Mesothelial cell of epicardium (in vitro differentiated cells): ENCODE measurements at places on chromosomes 2 and 18.

DNA sequence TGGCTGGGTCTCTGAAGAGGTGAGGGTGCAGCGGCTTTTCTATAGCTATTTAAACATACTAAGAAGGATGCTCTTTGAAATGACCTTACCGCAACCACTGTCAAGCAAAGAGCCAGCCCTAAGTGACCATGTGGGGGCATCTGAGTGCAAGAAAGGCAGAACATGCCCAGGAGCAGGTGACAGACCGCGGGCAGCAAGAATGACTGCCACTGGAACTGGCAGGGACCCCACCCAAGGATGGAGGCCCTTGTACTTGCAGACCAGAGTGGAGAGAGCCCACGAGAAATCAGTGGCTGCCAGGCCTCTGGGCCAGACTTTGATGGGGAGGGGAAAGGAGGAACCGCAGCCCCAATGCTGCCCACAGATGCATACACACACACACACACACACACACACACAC lies 33.1 kb downstream of the DNMT3A start:
- H3K4me3 ChIP-seq, result no peak overlapping the region
- no peak overlapping the region for H3K27ac ChIP-seq
- no peak for DNase-seq
- H3K36me3 ChIP-seq, result peaks cover 8% of the 10 kb centered on the region
- peaks cover 25% of the 10 kb centered on the region for H3K4me1 ChIP-seq

DNA sequence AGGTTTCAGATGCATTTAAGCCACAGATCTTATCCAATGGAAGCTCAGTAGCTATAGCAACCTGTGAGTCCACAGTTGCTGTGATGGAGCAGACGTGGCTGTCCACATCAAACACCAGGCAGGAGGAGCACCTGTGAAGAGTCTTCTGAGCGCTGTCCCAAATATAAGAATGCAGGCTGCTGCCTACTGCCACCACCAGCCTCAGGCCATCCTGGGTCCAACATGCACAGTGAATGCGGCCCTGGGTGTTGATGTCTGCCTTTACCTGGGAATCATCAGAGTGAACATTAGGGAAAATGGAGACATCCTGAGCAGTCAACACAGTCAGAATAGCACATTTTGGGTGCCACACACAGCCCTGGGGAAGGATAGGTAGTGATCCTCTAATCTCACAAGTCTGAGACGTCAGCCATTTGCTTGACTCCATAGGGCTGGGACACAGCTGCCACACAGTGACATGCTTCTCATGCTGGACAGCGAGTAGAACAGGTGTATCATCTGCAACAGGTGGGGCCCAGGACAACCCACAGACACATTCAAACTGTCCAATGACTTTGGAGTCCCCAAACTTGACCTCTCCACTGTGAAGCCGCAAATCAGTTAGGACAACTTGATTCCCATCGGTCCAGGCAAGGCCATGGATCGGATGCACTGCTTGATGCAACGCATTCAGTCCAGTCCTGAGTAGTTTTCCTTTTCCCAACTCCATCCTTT lies 8.2 kb downstream of the WDCP start:
- peaks cover 2% of the 10 kb centered on the region for H3K4me1 ChIP-seq
- H3K27ac ChIP-seq, result no peak overlapping the region
- no peak for DNase-seq
- peaks cover 23% of the 10 kb centered on the region for H3K36me3 ChIP-seq
- no peaks in the 10 kb centered on the region for H3K27me3 ChIP-seq
- no peak overlapping the region for H3K4me3 ChIP-seq

DNA sequence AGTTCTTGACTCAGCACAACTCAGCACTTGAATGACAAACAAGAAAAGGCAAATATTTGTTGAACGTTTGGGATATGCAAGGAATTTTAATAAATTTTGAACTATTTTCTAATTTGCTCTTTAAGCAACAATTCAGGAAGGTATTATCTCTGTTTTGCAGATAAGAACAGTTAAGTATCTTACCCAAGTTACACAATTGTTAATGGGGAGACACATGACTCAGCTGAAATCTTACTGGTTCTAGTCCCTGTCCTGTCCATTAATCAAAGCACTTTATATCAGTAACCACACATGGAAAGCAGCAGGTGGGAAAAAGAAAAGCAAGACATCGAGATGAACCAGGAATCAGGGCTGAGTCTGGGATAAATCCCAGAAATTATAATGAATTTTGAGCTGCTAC lies 493.9 kb upstream of the PIK3C3 start:
- no peak for DNase-seq
- peaks cover 4% of the 10 kb centered on the region for H3K36me3 ChIP-seq
- no peak overlapping the region for H3K27ac ChIP-seq
- H3K27me3 ChIP-seq, result no peaks in the 10 kb centered on the region
- no peak overlapping the region for H3K4me3 ChIP-seq

DNA sequence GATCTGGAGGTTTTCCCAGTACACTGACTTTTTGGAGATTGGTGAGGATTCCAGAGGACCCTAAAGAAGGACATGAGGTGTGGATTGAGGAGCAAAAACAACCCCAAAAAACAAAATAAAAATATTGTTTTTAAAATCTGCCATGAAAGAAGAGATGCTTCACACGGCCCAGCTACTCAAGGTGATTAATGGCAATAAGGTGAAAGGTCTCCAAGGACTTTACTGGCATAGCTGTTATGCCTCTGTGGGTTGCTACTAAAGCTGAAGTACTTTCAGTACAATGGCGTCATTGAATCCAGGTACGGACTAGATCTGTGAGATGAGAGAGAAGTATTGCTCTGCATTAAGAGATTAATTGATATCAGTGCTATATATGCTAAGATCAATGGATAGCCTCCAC lies 606.4 kb downstream of the TDRD15 start:
- H3K27ac ChIP-seq, result no peak overlapping the region
- H3K4me3 ChIP-seq, result no peak overlapping the region
- H3K36me3 ChIP-seq, result no peaks in the 10 kb centered on the region
- no peaks in the 10 kb centered on the region for H3K4me1 ChIP-seq
- H3K27me3 ChIP-seq, result no peaks in the 10 kb centered on the region

DNA sequence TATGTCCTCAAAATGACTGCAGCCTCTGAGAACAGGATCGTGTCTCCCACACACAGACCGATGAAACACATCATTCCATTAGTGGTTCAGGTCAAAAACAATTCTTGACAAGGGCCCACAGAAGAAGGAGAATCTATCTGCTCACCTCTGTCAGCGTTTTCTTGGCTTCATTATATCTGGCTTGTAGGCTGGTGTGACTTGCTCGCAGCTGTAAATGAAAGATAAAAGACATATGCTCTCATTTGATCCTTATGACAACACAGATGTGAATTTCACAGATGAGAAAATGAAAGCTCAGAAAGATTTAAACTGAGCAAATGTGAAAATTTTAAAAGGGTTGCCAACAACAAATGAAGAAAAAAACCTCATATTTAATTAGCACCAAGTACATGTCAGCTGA lies 61.6 kb downstream of the CCDC93 start:
- H3K27ac ChIP-seq, result no peak overlapping the region
- no peaks in the 10 kb centered on the region for H3K27me3 ChIP-seq
- no peaks in the 10 kb centered on the region for H3K4me1 ChIP-seq
- DNase-seq, result no peak

GRCh38 chr2:43104763-43105162 lies 121.6 kb downstream of the ZFP36L2 start:
- DNase-seq, result no peak
- H3K36me3 ChIP-seq, result peaks cover 6% of the 10 kb centered on the region
- H3K4me1 ChIP-seq, result peaks cover 61% of the 10 kb centered on the region
- H3K4me3 ChIP-seq, result no peak overlapping the region

DNA sequence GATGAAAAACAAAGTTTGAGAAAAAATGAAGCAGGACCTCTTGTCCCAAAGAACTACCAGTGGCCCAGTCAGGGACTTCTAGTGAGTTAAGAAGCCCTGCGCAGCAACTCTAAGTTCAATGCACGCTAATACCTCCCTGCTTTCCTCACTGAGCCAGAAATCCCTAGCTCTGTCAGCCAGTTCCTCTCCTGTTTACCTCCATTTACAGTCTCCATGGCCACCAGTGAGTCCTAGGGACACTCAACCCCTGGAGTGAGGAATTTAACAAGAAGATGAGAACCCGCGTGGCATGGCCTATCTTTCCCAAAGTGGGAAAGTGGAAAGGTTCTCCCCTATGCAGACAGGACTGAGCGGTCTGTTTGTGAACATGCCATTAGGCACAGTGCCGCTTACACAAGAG lies 31.0 kb downstream of the MRPL33 start:
- DNase-seq, result no peak
- H3K27ac ChIP-seq, result no peak overlapping the region
- H3K27me3 ChIP-seq, result no peaks in the 10 kb centered on the region

GRCh38 chr2:110166266-110166665 lies 38.5 kb downstream of the NPHP1 start:
- H3K4me1 ChIP-seq, result no peaks in the 10 kb centered on the region
- H3K27me3 ChIP-seq, result no peaks in the 10 kb centered on the region
- no peak for DNase-seq

GRCh38 chr2:23636426-23636825 lies 251.4 kb downstream of the KLHL29 start:
- no peaks in the 10 kb centered on the region for H3K27me3 ChIP-seq
- peaks cover 5% of the 10 kb centered on the region for H3K36me3 ChIP-seq
- peaks cover 14% of the 10 kb centered on the region for H3K4me1 ChIP-seq
- no peak for DNase-seq
- no peak overlapping the region for H3K4me3 ChIP-seq

DNA sequence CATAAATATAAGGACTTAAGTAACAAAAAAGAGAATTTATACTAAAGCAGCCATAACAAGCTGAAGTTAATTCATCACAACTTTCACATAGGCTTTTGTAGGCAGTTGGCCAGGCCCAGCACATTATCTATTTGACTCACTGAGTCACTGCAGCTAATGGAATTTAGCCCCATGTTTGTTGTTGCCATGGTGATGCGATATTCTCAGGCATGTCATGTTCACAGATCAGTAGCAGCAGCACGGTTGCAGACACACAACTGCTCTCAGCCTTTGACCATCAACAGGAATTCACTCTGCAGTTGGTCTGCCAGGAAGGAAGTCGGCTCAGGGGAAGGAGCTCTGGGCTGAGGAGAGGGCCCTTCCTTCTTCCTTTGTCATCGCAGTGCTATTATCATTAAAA lies 639.8 kb downstream of the TMEM182 start:
- H3K27me3 ChIP-seq, result no peaks in the 10 kb centered on the region
- peaks cover 14% of the 10 kb centered on the region for H3K4me1 ChIP-seq
- DNase-seq, result peak; percentile 62
- no peak overlapping the region for H3K4me3 ChIP-seq

- no peak for DNase-seq
- H3K27ac ChIP-seq, result no peak overlapping the region
- no peak overlapping the region for H3K4me3 ChIP-seq
- peaks cover 25% of the 10 kb centered on the region for H3K4me1 ChIP-seq
- peaks cover 37% of the 10 kb centered on the region for H3K27me3 ChIP-seq
- no peaks in the 10 kb centered on the region for H3K36me3 ChIP-seq
Observed at GRCh38 chr2:104431701-104432121, 422.2 kb upstream of the POU3F3 start.

DNA sequence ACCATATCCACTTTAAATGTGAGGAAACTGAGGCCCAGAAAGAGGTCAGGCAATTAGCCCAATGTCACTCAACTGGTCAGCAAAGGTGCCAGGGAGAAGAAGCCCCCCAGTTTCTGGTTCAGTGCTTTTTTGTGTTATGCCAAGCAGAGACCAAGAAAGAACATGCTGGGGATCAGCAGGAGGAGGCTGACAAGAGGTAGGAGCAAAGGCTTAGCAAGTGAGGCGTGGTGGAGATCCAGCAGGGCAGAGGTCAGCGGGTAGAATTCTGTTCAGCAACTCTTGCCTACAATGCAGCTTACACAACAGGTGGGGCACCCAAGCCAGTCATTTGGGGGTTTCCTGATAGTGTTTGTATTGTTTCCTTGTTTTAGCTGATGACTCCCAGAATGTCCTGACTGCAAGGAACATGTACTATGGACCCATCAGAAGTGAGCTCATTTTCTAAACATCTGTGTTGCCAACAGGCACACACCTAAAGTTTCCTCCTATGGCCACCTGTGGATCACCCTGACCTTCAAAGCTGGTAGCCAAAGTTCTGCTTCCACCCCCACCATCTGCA lies 28.2 kb downstream of the LPIN2 start:
- H3K36me3 ChIP-seq, result peaks cover 11% of the 10 kb centered on the region
- H3K27me3 ChIP-seq, result no peaks in the 10 kb centered on the region
- no peak for DNase-seq

DNA sequence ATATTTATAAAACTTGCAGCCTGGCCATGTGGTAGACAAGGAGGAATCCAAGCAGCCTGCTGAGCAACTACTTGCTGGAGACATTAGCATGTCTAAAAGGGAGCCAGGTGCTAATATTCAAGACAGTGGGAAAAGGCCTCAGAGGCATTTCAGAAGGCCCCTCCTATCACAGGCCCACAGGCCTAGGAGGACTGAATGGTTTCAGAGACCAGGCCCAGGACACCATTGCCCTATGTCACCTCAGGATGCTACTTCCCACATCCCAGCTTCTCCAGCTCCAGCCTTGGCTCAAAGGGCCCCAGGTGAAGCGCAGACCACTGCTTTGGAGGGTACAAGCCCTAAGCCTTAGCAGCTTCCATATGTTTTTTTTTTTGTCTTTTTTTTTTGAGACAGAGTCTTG lies 39.0 kb downstream of the TPRKB start:
- H3K4me3 ChIP-seq, result no peak overlapping the region

- no peaks in the 10 kb centered on the region for H3K36me3 ChIP-seq
- no peak overlapping the region for H3K27ac ChIP-seq
- H3K4me3 ChIP-seq, result no peak overlapping the region
- no peak for DNase-seq
- H3K27me3 ChIP-seq, result no peaks in the 10 kb centered on the region
Observed at GRCh38 chr2:119338826-119339561, 27.6 kb downstream of the C2orf76 start.

- peak overlapping the region; percentile 1 for H3K27ac ChIP-seq
- DNase-seq, result no peak
- peaks cover 11% of the 10 kb centered on the region for H3K4me1 ChIP-seq
- no peaks in the 10 kb centered on the region for H3K27me3 ChIP-seq
- H3K36me3 ChIP-seq, result peaks cover 1% of the 10 kb centered on the region
- H3K4me3 ChIP-seq, result no peak overlapping the region
Observed at GRCh38 chr2:102027036-102027980, 35.5 kb downstream of the IL1R2 start.

DNA sequence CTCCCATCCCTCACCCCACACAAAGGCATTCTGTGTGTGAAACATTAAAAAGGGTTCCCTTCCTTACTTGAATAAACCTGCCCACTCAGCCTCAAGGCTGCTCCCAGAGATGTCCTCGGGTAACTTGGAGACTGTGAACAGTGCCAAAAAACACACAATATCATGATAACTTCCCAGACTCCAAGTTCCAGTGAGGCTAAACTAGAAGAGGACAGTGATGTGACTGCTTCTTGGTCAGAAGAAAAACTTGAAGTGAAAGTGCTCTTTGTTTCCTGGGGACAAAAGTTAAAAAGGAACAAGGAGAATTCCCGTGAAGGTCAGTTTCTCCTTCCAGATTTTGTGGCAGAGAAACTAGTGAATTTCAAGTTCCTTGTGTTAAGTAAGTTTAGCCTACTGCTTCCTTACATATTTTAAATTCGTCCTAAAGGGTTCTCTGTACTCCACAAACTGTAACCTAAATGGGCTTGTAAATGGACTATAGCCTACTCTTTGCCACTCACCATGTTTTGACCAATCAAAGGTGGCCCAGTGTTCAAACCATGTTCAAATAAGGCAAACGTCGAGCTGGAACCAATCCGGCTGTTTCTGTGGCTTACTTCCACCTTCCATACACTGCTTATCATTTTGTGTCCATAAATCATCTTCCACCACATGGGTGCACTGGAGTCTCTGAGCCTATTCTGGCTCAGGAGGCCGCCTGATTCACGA lies 20.4 kb downstream of the TPRKB start:
- H3K4me1 ChIP-seq, result peaks cover 2% of the 10 kb centered on the region
- no peak overlapping the region for H3K4me3 ChIP-seq
- no peak overlapping the region for H3K27ac ChIP-seq
- peaks cover 55% of the 10 kb centered on the region for H3K27me3 ChIP-seq
